ENCODE measurements at places on chromosomes 2 and 18. TPM values are rescaled to one million over a fixed set of nuclear protein-coding genes. Genes with fewer than 3 reads are reported as not detected.
A peak's percentile ranks its signal among the peaks of the same experiment; 100 is the strongest.

DNA sequence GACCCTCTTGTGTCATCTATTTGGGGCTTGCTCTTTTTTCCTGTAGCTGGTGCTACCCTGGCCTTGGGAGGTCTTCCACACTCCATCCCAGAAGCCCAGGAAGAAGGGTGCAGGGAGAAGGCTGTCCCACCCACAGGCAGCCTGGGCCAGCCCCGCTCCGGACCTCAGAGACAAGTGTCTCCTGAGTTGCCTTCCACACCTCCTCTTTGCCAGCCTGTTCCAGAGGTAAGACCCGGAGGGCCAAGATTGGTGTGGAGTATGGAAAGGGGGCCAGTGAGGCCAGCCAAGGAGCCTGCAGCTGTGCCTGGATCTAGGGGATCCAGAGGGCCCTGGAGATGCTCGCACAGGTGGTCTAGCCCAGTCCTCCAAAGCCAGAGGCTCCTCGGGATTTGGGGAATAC, 40.5 kb downstream of the ST8SIA5 start:
- no peaks in the 10 kb centered on the region for H3K36me3 ChIP-seq
- no peak overlapping the region for H3K27ac ChIP-seq
- DNase-seq: no peak
- H3K4me3 ChIP-seq: no peak overlapping the region
- H3K4me1 ChIP-seq: no peaks in the 10 kb centered on the region

- H3K4me1 ChIP-seq: no peaks in the 10 kb centered on the region
- DNase-seq: no peak
- no peak overlapping the region for H3K4me3 ChIP-seq
Measured at GRCh38 chr2:241577413-241578122, 19.0 kb downstream of the BOK start.

DNA sequence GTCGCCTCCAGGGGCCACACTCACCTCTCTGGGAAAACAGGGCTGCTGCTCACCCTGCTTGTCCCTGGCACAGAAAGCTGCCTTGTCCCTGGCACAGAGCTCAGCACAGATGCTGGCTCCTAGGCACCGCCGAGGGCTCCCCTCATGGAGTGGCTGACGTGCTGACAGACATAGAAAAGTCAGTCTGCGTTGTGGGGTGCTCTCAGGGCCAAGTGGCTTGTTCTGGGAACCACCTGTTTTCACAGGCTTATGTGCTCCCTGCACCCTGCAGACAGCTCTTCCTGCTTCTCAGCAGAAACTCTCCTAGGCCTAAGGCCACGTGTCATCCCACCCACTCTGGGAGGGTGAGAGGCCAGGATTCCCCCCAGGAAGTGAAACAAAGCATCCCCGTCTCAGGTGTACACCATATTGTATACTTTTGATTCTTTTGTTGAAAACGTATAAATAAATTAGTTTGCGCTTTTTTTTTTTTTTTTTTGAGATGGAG, 84.7 kb upstream of the TMEM200C start:
- no peaks in the 10 kb centered on the region for H3K36me3 ChIP-seq
- no peak for DNase-seq
- H3K27ac ChIP-seq: no peak overlapping the region
- no peaks in the 10 kb centered on the region for H3K4me1 ChIP-seq

GRCh38 chr18:56330366-56331110, 307.9 kb downstream of the TXNL1 start:
- peak overlapping the region; percentile 45 for H3K27ac ChIP-seq
- no peaks in the 10 kb centered on the region for H3K27me3 ChIP-seq
- H3K4me3 ChIP-seq: no peak overlapping the region
- H3K4me1 ChIP-seq: peaks cover 7% of the 10 kb centered on the region

- DNase-seq: no peak
- H3K27ac ChIP-seq: no peak overlapping the region
- H3K27me3 ChIP-seq: no peaks in the 10 kb centered on the region
- H3K36me3 ChIP-seq: no peaks in the 10 kb centered on the region
Measured at GRCh38 chr2:119155633-119156032, 2.9 kb downstream of the C1QL2 start.

The ALLC gene
- polyA plus RNA-seq: 5.3 TPM

The LCT gene
- polyA plus RNA-seq: 24.8 TPM
